ENCODE measurements at places on chromosomes 6 and 20. TPM values are rescaled to one million over a fixed set of nuclear protein-coding genes. Genes with fewer than 3 reads are reported as not detected.

- no peak for DNase-seq
Measured at GRCh38 chr6:146312608-146313007, 231.0 kb upstream of the RAB32 start.

The PPT2 gene
- total RNA-seq = 126 TPM

The GNMT gene
- total RNA-seq = not detected

DNA sequence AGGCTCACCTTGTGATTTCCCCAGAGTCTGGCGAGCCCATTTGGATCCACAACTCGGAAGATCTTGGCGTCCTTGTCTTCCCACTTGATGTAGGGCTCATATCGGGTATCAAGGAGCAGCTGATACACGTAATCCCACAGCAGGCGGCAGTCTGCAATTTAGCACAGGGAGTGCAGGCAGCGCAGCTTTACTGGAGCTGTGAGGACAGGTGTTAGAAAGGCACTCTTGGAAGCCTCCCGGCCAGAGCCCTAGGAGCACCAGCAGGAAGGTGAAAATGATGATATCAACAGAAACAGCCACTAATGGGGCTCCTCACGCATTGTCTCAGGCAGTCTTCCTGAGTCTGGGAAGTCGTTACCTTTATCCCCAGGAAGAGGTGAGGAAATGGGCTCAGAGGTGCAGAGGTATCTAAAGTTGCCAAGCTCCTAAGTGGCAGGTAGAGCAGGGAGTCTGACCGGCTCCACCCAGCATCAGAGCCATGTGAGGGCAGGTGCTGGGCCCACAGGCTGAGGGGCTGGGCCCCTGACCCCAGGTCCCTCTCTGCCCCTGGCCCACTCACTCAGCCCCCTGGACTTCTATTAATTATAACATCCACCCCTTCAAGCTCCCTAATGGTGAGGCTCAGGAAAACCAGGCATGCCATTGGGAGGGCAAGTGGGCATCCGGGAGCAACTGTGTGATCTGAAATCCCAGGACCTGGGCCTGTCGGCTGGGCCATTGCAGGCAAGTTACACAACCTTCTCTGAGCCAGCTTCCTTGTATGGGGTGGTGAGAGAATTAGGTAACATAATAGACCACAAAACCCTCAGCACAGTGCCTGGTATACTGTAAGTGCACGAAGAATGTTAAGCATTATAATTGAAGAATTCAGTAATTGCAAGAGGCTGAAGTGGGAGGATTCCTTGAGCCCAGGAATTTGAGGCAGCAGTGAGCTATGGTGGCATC lies 18.3 kb downstream of the ETV7 start:
- DNase-seq = no peak

The HLA-DPA1 gene
- 29.9 TPM for total RNA-seq

The ANKRD6 gene
- 13.2 TPM for total RNA-seq

GRCh38 chr6:165864925-165865324 lies 201.9 kb upstream of the PDE10A start:
- DNase-seq = no peak

GRCh38 chr20:15643713-15644112 lies 929.5 kb downstream of the KIF16B start:
- DNase-seq = no peak

The RNF144B gene
- 7.5 TPM for total RNA-seq

GRCh38 chr6:26123675-26123946 lies 36.4 kb downstream of the HFE start:
- DNase-seq = no peak

GRCh38 chr6:33634946-33635345 lies 13.8 kb downstream of the ITPR3 start:
- DNase-seq = no peak

DNA sequence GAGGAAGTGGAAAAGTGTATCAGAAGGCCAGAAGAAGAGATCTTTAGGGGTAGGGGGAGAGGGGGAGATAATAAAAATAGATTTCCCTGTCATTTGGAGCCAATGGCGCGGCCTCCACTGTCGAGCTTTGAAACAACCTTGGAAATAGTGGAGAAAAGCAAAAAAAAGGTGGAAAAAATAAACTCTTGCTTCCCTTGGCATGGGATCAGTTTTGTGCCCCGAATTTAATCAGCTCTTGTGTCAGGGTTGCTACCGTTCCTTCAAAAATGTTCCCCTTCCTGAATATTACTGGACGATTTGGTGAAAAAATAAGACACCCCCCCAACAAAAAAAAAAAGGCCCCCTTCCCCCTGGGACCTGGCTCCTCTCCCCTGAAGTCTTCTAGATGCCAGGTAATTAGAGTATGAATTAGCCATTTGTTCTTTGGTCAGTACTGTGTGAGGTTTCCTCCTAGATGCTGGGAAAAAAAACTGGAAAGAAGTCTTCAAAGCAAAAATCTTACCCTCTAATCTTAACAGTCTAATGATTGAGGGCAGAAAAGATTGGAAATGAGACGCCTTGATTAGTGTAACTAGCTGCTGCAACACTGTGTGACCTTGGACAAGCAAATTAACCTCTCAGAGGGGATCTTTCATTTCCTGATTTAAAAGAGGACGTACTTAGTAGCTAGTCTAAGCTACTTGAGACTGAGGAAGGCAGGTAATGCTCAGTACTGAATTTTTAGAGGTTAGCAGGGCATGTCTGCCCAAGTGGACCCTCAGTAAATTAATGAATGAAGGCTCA lies 872 bp upstream of the RBM39 start:
- no peak for DNase-seq

- no peak for DNase-seq
Measured at GRCh38 chr6:125586074-125586473, 163.4 kb upstream of the HEY2 start.

DNA sequence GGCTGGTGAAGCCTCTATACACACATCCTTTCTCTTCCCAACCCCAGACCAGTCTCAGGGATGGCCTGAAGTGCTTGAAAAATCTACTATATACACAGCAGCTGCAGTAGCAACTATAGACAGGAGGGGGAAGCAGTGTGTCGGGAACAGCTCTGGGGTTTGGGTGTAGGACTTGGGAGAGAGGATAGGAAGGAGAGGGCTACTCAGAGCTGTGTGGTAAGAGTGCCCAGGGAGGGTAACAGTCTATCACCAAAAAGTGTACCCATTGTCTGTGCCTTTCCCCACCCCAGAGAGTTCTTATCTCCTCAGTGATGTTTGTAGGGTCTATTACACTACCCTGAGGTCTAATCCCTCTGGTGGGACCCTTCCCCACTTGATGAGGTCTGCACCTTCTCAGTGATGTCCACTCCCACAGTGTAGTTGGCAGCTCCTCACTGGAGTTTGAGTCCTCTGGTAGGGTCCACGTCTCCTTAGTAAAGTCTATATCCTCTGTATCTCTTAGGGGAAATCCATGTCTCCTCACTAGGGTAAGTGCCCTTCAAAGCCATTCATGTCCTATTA lies 1.5 kb upstream of the GGT7 start:
- peak; percentile 88 for DNase-seq

The NAPB gene
- 22.9 TPM for total RNA-seq

The SNHG17 gene
- total RNA-seq = 20.8 TPM
